ENCODE measurements at places on chromosomes 4 and X. TPM values are rescaled to one million over a fixed set of nuclear protein-coding genes. Genes with fewer than 3 reads are reported as not detected.

Gene SERTM2
- not detected for total RNA-seq

Gene HSPA4L
- 10.5 TPM for total RNA-seq

Gene FAT4
- total RNA-seq = 1.4 TPM

Gene PAGE2
- not detected for total RNA-seq

Gene TIGD4
- 0.45 TPM for total RNA-seq

Gene ACSL1
- total RNA-seq = 110 TPM

Gene TKTL2
- not detected for total RNA-seq

Gene DKK2
- not detected for total RNA-seq

Gene HPGDS
- 1.5 TPM for total RNA-seq

Gene PDE6B
- total RNA-seq = 14.1 TPM

Gene PWWP3B
- not detected for total RNA-seq

Gene MEPE
- total RNA-seq = not detected

Gene NEUROG2
- not detected for total RNA-seq

Gene DIPK2B
- total RNA-seq = not detected

Gene KLKB1
- total RNA-seq = 0.81 TPM

Gene CNKSR2
- 0.98 TPM for total RNA-seq

Gene RS1
- not detected for total RNA-seq

Gene IL1RAPL2
- not detected for total RNA-seq

Gene PLAC1
- total RNA-seq = not detected
